ENCODE measurements at places on chromosomes 3 and 15. TPM values are rescaled to one million over a fixed set of nuclear protein-coding genes. Genes with fewer than 3 reads are reported as not detected.

The KAT2B gene
- 27.2 TPM for polyA plus RNA-seq

The MKRN2OS gene
- 1.4 TPM for polyA plus RNA-seq

GRCh38 chr15:58396181-58396580 is 35.6 kb upstream of the LIPC start:
- no peak for DNase-seq

DNA sequence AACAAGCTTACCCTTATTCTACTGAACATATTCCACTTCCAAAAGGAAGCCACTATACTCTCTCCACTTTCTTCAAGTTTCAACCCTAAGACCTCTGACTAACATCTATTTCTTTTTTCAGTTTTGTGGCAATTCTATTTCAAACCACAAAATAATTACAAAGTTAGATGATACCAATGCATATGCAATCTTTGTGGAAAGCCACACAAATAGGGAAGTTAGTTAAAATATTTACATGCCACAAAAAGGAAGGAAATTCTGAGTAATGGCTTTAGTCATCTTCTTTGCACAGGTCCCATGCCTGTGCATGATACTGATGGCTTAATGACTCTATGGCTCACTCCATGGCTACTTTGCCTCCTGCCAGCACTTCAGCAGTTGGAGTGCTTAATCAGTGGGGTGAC is 57.0 kb upstream of the MCTP2 start:
- no peak for DNase-seq

- DNase-seq = no peak
Measured at GRCh38 chr3:163601426-163601825, 1476.9 kb downstream of the SI start.

All from left renal cortex interstitium (tissue), 4 donors.